ENCODE measurements at places on chromosomes 2 and 18.

DNA sequence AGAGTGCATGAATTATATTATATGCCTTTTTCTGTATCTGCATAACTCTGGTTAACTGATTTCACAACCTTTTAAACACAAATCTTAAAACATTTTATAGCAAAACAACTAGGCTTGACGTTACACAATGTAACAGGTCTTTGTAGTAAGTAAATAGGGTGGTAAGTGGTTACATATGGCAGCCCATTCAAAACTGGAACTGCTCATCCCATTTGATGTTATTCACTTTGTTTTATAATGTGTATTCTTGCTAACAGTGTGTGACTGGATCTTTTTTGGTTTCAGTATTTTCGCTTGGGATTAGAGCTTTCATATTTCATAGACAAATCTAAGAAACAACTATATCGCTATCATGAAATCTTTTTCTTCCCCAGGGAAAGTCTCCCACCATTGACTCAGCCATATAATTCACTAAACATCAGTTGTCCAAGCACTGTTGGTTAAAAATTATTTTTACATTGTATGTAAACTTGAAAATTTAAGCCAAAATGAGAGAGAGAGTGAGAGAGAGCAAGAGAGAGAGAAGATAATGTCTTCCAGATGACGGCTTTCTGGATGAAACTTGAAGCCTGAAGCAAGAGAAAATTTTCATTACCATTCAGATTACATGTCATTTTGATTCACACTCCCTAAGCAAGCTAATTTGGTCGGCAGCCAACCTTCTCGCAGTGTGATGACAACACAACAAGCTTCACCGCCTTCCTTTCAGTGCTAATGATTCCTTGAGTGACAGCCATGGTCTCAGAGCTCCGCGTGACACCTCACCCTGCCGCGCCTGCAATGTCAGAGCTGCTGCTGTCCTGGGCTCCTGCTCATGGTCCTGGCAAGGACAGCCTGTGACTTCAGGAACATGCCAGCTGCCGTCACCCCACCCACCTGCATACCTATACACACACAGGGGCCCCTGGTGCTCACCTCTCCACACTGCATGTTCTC lies 946.9 kb upstream of the SOX11 start:
- no peak for DNase-seq

- DNase-seq = no peak
Observed at GRCh38 chr2:193749485-193749884, 1554.8 kb upstream of the TMEFF2 start.

- no peak for DNase-seq
Observed at GRCh38 chr2:118981632-118982031, 39.6 kb downstream of the MARCO start.

GRCh38 chr2:64104933-64105332 lies 39.3 kb downstream of the PELI1 start:
- no peak for DNase-seq

GRCh38 chr2:55141572-55142413 lies 90.3 kb downstream of the CLHC1 start:
- DNase-seq = no peak

DNA sequence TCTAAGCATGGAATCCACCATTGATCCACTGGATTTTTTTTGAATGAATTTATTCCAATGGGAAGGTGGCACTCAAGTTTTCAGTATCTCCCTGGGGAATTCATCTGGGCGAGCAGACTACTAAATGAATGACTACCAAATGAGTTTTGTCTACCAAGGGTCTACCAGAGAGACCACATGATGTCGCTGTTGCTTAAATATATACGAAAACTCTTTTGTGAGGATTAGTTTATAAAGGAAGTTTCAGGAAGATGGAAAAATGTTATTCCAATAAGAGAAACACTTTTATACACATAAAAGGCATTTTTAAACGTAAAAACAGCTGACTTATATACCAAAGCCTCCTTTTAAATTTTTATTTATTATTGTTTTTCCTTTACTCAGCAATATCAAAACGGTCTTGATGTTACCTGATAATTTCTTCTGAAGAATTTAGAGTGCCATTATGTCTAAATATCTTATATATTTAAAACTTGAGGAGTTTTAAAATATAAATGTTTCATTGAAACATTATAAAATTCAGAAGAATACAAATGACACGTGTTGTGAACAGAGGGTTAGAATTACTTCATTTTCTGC lies 139.7 kb downstream of the HRH4 start:
- no peak for DNase-seq

- DNase-seq = no peak
Observed at GRCh38 chr18:63160172-63160995, 159.2 kb downstream of the BCL2 start.

DNA sequence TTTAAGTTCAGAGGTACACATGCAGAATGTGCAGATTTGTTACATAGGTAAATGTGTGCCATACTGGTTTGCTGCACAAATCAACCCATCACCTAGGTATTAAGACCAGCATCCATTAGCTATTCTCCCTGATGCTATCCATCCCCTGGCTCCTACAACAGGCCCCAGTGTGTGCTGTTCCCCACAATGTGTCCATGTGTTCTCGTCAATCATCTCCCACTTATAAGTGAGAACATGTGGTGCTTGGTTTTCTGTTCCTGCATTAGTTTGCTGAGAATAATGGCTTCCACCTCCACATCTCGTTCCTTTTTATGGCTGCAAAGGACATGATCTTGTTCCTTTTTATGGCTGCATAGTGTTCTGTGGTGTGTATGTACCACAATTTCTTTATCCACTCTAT lies 75.8 kb downstream of the SUCLG1 start:
- no peak for DNase-seq

GRCh38 chr2:80303006-80303908 lies 1.3 kb downstream of the LRRTM1 start:
- no peak for DNase-seq

DNA sequence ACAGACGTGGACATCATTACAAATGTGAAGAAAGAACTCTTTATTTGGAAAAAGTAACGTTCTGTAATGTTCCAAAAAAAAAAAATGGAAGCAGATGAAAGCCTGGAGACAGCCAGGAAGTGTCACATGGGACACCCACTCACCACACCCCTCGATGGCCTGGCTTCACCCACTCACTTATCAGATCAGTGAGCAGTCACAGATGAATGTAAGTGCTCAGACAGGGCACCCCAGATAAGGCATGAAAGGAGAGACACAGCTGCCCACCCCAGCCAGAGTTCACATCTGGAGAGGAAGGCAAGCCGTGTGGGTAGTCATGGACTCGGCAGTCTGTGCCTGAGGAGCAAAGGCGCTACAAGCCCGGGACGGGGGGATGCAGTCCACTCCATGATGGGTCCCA lies 105.2 kb downstream of the SEPTIN10 start:
- no peak for DNase-seq

DNA sequence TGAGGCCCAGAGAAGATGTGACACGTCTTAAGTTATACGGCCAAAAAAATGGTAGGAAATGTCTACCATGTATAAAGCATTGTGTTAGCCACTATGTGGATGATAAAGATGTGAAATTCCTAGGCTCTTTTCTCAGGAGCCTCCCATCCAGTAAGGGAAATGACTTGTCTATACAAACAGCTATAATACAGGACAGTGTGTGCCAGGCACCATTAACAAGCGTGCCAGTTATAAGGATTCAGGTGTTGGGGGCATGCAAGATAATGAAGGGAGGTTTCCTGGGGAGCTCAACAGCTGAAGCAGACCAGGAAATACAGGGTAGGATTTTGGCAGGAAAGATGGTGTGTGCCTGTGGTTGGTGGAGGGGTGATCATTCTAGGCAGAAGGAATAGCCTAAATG lies 37.6 kb downstream of the ALPK2 start:
- no peak for DNase-seq

DNA sequence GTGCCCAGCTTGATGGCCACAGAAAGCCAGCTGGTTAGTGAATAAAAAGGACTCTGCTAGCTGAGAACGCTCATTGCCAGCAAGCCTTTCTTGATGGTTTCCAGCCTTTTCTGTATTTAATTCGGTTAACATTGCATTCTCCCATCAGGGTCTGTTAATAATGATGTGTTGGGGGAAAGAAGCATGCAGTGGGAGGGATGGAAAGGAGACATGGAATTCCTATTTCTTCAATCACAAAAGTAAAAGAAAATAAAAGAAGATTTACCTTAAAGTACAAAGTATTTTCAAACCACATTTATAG lies 141.9 kb upstream of the RBBP8 start:
- no peak for DNase-seq

GRCh38 chr18:48735080-48735676 lies 196.3 kb downstream of the CTIF start:
- DNase-seq = no peak

GRCh38 chr2:207813221-207813916 lies 43.7 kb upstream of the FZD5 start:
- DNase-seq = no peak

GRCh38 chr2:54233832-54234649 lies 22.0 kb downstream of the TSPYL6 start:
- no peak for DNase-seq

GRCh38 chr18:12028674-12029073 lies 47.4 kb downstream of the IMPA2 start:
- no peak for DNase-seq

DNA sequence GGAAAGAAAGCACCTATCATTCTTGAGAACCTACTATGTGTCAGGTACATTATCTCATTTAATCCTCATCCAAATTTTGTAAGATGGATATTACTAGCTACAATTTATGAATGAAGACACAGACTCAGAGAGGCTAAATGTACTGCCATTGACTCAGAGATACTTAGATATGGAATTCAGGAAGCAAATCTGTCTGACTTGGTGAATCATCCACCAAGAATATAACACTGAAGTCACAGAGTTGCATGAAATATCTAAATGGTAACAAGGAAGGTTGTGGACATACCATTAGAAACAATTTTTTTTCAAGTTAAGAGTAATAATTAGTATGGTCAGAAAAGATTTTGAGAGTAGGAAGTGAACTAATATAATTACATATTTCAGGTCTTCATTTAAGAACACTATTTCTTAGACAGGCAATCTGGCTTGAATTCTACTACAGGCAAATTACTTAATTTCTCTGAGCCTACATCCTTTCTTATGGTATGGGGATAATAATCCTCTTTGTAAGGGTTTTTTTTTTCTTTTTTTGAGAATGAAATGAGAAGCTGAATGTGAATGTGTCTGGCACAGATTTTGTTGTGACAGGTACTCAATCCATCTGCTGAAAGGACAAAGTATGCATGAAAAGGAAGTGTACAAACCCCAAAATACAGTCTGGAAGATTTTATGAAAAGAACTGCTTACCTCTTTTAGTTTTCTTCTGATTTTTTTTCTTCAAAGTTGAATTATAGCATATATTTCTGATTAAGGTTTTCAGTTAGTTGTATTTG lies 14.8 kb upstream of the C2orf66 start:
- DNase-seq = no peak

- DNase-seq = no peak
Observed at GRCh38 chr18:57430079-57431001, 4.8 kb upstream of the ONECUT2 start.

DNA sequence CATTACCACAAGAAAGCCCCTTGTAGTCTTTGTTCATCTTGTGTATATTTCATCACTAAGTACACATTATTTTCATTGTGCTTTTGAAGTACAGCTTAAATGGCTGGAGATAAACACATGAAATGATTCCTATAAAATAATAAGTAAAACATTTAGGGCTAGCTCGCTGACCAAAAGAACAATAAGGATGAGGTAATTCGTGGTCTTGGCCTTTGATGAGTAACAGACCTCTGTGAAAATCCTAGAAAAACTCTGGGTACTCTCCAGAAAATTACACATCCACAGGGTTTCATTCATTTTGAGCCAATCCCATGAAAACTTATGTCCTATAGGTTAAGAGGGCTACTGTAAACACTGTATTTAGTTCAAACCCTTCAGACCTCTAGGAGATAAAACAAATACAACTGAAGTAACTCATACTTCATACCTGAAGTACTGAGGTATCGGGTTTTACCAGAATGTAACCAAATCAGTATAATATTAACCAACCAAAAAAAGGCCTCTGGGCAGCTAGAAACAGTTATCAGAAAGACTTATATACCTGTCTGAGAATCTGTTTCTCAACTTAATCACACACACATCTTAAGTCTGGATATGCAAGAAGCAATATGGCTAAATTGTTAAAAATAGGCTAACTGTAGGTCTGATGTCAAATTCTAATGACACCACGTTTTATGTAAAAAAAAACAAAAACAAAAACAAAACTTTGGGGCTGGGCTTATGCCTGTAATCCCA lies 31.0 kb downstream of the CFAP36 start:
- DNase-seq = no peak

GRCh38 chr18:3683483-3683882 lies 233.5 kb downstream of the TGIF1 start:
- DNase-seq = no peak

- no peak for DNase-seq
Observed at GRCh38 chr18:49174478-49174877, 223.7 kb upstream of the SMAD7 start.

DNA sequence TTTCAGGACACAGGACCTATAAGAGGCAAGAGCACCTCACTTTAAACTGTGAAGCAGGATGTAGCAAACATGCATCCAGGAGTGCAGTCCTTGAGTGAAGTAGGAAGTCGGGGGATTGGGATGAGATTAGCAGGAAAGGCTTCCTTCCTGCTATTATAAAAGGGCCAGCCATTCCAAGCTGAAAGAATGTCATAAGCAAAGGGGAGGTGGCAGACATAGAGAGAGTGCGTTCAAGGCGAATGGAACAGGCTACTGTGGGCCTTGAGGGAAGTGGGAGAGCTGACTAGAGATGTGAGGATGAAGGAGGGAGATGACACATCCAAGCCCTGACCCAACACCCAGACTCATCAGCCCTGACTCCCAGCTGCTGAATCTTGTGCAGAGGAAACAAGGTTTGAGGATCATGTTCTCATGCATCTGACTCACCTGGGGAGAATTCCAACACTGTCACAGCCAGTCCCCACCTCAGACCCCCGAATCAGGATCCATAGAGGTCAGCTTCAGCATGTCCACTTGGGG lies 63.9 kb downstream of the GYPC start:
- no peak for DNase-seq

GRCh38 chr2:171788316-171788993 lies 101.2 kb downstream of the DYNC1I2 start:
- DNase-seq = no peak

DNA sequence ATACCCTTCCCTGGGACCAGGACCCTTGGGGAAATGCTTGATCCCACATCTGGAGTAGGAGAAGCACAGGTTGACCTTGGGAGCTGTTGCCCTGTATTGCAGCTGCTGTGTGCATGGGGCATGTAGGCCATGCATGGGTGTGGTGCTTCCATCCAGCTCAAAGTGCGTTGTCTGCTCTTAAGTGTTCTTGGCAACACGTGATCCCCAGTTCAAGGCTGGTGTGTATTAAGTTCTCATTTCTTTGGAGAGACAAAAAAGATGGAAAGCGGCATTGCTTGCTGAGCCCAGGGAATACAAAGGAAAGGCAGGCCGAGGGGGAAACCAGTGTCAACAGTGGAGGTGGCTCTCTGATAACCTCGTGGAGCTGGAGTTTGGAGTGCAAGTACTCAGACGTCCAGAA lies 110.7 kb downstream of the RTP5 start:
- DNase-seq = no peak

DNA sequence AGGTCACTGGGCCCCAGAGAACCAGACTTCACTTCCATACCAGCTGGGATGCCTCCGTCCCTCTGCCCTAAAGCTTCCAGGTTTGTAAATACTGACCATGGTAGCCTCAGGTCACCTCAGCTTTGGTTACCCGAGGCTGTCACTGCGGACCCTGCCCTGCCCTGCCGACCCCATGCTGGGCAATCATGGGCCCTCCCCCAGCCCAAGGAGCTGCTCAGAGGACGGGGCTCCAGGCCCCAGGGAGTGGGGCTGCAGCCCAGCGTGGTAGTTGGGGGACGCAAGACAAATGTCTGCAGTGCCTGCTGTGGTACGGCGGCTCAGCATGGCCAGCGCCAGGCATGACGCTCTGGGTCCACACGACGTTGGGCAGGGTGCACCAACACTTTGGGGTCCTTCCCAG lies 25.3 kb downstream of the RAMP1 start:
- no peak for DNase-seq

Data from activated CD4-positive, alpha-beta T cell treated with anti-CD3 and anti-CD28 coated beads, Interleukin-2, amount 50 U/mL, for 1 hour (primary cell).